ENCODE measurements at places on chromosomes 11 and 22.

GRCh38 chr11:117723277-117724024, 73.6 kb downstream of the DSCAML1 start:
- no peak for DNase-seq

DNA sequence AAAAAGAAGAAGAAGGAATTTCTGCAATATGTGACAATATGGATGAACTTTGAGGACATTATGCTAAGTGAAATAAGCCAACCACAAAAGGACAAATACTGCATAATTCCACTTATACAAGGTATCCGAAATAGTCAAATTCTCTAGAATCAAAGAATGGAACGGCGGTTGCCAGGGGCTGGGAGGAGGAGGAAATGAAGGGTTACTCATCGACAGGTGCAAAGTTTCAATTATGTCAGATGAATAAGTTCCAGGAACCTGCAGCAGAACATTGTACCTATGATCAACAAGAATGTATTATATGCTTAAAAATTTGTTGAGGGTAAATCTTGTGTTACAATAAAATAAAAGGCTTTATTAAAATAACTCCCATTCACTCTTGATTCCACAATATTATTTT, 49.0 kb downstream of the SC5D start:
- DNase-seq: no peak

GRCh38 chr22:41888627-41889200, 26.2 kb downstream of the SHISA8 start:
- no peak for DNase-seq

DNA sequence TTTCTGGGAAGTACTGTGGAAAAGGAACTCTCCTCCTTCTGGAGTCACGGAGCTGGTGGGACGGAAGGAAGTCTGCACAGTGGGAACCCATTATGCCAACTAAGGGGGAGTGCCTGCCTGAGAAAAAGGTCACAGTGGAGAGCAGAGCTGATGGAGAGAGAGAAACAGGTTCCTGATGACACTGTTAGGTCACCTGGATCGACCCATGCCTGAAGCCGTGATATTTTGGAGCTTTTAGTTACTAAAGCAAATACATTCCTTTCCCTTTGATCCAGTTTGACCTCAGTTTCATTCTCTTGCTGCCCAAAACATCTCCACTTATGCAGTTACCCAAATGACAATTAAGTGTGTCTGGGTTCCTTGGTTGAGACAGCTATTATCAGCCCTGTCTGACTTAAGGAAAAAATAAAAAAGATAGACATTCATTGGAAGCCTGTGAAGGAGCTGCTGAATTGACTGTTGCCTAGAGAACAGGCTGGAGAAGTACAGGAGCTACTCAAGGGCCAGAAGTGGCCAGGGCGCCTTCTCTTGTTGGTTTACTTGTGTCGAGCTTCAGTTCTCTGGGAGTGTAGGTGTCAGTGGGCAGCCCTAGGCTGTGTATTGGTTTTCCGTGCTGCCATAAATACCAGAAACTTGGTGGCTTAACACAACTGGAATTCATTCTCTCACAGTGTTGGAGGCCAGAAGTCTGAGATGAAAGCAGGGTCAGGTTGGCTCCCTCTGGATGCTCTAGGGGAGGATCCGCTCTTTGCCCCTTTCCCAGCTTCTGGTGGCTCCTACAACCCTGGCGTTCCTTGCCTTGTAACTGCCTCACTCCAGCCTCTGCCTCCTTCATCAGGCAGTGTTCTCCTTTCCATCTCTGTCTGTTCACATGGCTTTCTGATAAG, 13.6 kb downstream of the MRGPRD start:
- no peak for DNase-seq

DNA sequence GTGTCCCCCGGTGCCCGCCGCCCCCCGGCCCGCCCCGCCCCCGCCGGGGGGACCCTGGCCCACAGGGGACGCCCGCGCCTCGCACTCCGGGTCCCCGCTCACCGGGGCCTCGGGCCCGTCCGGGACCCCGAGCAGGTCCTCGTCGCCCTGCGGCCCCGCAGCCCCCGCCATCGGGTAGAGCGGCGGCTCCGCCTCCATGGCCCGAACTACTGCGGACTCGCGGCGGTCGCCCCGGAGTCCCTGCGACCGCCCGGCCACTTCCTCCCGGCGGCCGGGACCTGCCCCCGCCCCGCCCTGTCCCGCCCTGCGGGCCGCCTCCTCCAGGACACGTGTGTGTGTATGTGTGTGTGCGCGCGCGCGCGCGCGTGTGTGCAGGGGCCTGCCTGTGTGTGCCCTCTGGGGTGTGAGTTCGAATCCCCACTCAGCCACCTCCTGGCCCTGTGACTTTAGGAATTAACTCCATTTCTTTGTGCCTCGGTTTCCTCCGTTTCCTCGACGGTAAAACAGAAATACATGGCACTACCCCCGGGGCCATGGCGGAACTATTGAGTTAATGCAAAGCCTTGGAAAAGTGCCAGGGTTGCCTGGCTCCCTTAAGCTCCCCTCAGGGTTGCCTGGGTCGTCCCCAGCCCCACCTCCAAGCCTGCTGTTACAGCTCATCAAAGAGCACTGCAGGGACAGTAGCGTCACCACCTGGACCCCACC, at the start of gene UNC93B1:
UNC93B1 (minus strand) TSS at position 252 of the 705 bp plus-strand sequence; CDS start at position 198, 54 bp downstream.
- peak; percentile 90 for DNase-seq

DNA sequence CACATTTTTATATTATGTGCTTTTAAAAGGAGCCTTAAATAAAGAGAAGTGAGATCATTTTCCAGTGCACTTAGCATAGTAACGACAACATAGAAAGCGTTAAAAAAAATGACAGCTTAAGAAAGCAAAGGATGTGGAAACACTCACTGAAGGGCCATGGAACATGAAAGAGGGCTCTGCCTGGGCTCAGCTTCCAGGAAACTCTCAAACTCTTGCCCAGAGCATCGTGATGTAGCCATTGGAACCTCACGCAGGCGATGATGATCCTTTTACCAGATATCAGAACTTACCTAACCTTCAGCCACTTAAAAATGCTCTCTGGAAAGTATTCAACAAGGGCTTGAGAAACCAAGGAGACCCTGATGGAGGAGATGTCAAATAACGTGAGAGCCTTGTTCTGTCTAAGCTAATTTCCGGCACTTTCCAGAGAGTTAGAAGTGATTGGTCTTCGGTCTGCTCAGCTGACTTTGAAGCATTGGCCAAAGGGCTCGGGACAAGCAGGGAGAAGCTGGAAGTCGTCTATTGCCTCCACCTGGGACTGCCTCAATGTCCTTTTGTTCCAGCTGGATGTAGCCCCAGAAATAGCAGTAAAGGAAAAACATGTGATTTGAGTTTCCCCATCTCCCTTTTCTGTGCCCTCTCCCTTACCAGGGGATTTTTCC, 21.5 kb upstream of the ETS1 start:
- DNase-seq: no peak

DNA sequence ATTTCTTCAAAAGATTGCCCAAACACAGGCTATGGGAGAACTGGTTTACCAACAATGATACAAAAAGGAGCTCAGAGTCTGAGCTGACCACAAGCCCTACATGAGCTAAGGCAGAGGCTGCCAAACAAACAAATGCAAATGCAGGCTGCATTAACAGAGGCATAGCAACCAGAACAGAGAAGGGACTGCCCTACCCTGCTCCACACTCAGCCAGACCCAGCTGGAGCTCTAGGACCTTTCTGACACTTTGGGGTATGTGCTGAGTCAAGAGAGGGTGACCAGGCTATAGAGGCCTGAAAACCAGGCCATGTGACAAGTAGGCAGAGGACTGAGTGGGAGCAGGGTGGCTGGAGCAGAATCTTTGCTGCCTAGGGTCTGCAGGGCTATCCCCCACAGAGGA, 17.8 kb upstream of the P2RY2 start:
- no peak for DNase-seq

DNA sequence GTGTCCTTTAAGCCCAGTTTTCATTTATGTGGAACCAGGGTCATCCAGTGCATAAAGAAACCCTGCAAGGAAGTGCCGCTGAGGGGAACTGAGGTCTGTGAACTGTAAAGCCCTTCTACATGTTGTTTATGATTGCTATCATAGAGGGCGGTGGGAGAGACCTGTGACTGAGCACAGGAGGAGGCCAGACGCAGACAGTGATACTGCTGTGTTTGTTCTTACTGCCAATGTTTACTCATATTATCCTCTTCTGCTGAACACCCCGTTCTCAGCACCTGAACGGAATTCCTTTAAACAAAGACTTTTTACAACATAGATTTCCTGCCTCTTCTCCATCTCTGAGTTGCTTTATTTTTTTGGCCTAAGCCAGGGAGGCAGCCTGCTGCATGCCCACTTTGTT, 967 bp upstream of the GALNT18 start:
- DNase-seq: no peak

GRCh38 chr22:33129621-33130020, 71.4 kb upstream of the SYN3 start:
- no peak for DNase-seq

All from left ventricle myocardium inferior (tissue), 1 donor.